Purkinje cell (primary cell): ENCODE measurements at places on chromosomes 2 and 18. TPM values are rescaled to one million over a fixed set of nuclear protein-coding genes. Genes with fewer than 3 reads are reported as not detected.

LYG2 gene
- 0.39 and 11.1 TPM in 2 replicates for polyA plus RNA-seq

SCN7A gene
- 0.34 TPM in 1 of 2 replicates, not detected in the other for polyA plus RNA-seq

SLC8A1 gene
- 368 and 388 TPM in 2 replicates for polyA plus RNA-seq

KCNJ13 gene
- 1.1 and 4.3 TPM in 2 replicates for polyA plus RNA-seq

GREB1L gene
- polyA plus RNA-seq: 1.4 and 5.0 TPM in 2 replicates

IL1RL1 gene
- not detected in 2 replicates for polyA plus RNA-seq

C18orf54 gene
- 1.4 and 2.3 TPM in 2 replicates for polyA plus RNA-seq

DCC gene
- polyA plus RNA-seq: 1.4 and 2.2 TPM in 2 replicates

MDH1 gene
- polyA plus RNA-seq: 3,506 and 4,568 TPM in 2 replicates
